ENCODE measurements at places on chromosomes 12 and 14. TPM values are rescaled to one million over a fixed set of nuclear protein-coding genes. Genes with fewer than 3 reads are reported as not detected.
A peak's percentile ranks its signal among the peaks of the same experiment; 100 is the strongest.

DNA sequence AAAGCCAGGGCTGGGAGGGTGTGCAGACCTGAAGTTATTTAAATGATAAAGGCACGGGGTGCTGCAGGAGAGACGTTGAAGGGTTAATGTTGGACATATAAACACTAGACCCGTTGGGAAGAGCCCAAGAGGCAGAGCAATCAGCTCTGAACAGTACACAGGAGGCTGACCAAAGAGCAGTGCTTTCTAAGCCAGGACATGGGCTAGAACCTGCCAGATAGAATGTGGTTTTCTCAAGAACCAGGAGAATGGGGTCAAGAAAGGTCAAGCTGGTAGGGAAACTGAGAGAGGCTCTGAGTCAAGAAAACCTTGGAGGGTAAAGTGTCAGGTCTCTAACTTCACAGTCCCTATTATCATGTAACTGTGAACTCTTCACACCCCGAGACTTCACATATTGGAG lies 143.2 kb upstream of the EEA1 start:
- DNase-seq: no peak

- DNase-seq: no peak
Observed at GRCh38 chr12:28536088-28536487, 345.8 kb downstream of the CCDC91 start.

DNA sequence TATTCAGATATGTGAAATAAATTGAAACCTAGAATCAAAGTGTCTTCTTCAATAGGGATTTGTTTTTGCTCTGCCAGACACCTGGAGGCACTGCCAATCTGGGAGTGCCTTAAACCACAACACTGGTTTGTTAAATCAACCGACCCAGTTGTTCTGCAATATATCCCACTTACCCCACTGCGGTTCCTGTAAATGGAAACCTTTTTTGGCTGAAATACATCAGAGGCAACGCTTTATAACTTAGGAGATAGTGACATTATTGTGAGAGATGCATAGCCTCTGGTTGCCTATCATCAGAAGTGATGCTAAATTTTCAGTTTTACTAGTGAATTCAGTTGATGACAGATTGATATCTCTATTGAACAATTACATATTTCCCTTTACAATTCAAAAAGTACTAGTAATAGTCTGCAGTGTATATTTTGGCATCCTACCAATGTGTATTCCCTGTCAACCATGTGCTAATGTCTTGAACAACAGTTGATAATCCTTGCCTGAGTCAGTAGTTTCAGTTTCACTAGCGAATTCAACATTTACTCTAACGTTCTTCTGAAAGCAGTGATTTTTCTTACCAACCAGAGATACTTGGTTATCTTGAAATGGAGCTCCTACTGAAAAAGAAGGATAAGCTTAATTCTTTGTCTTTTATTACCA lies 30.5 kb downstream of the PPP2R5C start:
- DNase-seq: peak; percentile 18

- no peak for DNase-seq
Observed at GRCh38 chr14:69010648-69011047, 31.5 kb upstream of the ACTN1 start.

GRCh38 chr12:120562906-120563305 lies 18.3 kb downstream of the POP5 start:
- DNase-seq: no peak

GRCh38 chr12:58117201-58117600 lies 175.8 kb downstream of the ATP23 start:
- DNase-seq: no peak

GRCh38 chr14:47637753-47638152 lies 37.7 kb downstream of the MDGA2 start:
- no peak for DNase-seq

DNA sequence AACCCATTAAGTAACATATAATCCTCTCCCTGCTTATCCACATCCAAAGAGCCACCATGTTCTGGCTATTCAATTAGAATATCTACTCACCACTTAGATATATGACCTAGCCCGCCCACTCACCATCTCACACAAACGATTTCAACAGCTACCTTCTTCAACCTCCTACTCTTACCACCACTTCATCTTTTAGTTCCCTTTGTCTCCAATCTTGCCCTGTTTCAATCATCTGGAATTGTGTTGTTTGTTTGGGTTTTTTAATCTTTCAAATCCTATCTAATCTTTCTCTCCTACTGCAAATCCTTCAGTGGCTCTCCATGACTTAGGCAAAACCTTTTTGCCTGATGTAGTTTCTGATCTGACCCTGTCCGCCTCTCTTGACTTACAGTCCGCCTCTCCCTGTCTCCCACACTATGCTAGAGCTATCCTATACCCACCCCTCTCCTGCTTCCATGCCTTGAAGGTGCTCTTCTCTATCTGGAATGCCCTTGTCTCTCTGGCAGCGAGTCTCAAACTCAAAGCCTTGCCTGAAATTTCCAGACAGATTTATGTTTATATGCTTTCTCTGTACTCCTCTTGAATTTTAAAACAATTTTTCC lies 161.0 kb upstream of the CRY1 start:
- DNase-seq: no peak

DNA sequence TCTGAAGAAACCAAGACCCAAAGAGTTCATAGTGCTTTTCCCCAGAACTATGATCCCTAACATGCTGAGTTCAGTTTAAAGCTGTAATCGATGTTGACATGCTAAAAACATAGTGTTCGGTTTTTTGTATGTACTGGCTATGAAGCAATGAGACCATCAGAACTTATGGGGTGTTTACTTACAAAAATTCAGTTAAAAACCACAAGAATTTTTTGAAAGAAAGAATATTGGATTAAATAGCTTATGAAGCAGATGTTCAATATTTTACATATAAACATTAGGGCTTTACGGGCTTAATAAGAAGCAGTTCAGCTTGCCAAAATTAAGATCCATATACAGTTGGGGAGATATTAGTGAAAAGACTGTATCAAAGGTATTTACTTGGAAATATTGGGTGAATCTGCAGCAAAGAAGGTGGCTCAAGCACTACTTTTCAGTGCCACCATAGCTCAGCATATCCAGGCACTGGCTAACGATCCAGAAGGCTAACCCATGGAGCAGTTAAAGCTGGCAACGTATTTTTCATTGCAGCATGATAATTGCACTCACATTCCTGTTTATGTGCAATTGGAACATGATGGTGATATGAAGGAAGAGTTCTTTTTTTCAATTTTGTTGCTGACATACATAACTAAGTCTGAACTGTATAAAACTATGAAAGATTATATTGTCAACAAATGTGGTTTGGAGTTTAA lies 125.9 kb downstream of the EFCAB11 start:
- DNase-seq: no peak

- no peak for DNase-seq
Observed at GRCh38 chr14:91361233-91361811, 56.3 kb downstream of the CCDC88C start.

- peak; percentile 3 for DNase-seq
Observed at GRCh38 chr14:22433069-22433468, 156.0 kb downstream of the DAD1 start.

DNA sequence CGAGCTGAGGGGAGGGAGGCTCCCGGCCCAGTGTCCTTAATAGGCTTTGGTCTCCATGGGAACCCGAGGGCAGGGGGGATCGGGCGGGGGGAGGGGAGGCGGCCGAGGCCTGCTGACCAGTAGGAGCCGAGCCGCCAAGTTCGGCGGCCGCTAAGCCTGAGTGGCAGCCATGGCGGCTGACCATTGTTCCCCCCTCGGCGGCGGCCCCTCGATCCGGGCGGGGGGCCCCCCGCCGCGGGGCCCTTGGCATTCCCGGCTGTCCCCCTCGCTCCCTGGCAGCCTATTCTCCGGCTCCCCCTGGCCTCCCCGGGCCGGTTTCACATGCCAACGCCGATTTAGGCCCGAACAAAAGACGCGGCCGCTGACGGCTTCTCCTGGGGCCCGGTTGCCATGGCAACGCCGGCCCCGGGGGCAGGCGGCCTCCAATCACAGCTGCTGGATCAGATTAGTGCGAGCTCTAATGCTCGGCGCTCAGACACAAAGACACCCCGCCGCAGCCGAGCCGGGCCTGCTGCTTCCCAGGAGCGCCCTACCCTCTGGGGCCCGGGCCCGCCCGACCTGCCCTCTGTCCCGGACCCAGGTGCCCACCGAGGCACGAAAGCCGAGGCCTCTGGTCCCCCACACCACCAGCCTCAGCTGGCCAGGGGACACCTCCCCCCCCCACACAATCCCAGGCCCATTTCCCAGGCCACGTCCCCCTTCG lies 7.3 kb downstream of the MSI1 start:
- DNase-seq: peak; percentile 29

DNA sequence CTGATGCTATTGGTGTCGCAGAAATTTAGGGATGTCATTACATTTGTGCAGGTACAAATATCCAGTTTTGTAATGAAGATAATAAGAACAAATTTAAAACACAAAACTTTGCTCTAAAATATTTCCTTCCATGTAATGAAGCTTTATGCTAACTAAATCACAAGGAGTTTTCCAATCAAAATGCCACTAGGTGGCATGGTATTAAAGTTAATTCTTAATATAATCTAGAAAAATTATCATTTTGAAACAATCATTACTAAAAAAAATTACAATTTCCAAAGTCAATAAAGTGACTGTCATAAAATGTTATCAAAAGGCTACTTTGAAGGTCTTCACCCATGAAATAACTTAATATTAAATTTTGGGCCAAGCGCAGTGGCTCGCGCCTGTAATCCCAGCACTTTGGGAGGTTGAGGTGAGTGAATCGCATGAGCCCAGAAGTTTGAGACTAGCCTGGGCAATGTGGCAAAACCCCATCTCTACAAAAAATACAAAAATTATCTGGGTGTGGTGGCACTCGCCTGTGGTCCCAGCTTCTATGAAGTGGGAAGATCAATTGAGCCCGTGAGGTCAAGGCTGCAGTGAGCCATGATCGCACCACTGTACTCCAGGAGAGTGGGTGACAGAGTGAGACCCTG lies 77.4 kb downstream of the KIF21A start:
- DNase-seq: peak; percentile 10

- no peak for DNase-seq
Observed at GRCh38 chr14:92945544-92945943, 22.6 kb downstream of the CHGA start.

DNA sequence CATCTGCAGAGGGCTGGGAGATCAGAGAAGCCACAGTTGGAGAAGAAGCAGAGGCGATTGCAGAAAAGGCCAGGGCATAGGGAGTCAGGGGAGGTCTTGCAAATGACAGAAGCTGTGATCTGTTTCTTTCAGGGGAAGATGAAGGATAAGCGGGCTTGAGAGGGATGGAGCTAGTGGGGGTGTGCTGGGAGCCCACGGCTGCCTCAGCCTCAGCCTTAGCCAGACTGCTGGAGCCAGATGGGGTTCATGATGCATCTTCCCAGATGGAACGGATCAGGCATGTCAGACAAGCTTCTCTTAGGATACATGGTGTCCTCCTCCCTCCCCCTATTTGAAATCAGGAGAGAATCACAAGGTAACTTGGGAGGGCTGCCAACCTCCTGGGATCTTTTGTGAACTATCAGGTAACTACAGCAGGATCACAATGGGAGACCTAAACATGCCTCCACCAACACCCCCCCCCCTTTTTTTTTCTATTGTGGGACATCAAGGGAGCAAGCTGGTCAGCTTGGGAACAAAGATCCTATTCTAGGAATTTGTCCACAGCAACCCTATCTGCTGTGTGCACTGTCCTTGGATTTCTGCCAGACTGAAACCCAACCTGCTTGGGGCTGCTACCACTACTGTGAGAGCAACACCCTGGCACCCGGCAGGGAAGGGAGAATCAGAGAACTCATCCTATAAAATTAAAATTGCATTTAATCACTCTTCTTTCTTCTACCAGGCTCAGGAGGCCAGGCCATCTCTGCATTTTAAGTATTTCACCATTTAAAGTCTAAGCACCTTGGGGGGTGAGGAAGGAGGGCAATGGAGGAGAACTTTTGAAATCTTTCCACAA lies 10.7 kb upstream of the ATP2A2 start:
- peak; percentile 43 for DNase-seq

DNA sequence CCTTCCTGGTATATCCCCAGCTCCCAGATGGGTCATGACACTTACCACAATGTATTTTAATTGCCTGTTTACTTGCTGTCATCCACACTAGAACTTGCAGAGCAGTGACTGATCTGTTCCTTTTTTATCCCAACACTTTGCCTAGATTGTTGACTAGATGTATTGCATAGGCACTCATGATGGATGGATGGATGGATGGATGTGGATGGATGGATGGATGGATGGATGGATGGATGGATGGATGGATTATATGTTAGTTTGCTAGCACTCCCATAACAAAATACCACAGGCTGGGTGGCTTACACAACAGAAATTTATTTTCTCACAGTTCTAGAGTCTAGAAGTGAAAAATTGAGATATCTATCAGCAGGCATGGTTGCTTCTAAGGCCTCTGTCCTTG lies 8.7 kb upstream of the CKAP4 start:
- DNase-seq: no peak

GRCh38 chr12:115990241-115990640 lies 287.3 kb downstream of the MED13L start:
- no peak for DNase-seq

GRCh38 chr12:45827974-45828373 lies 98.5 kb downstream of the ARID2 start:
- no peak for DNase-seq

DNA sequence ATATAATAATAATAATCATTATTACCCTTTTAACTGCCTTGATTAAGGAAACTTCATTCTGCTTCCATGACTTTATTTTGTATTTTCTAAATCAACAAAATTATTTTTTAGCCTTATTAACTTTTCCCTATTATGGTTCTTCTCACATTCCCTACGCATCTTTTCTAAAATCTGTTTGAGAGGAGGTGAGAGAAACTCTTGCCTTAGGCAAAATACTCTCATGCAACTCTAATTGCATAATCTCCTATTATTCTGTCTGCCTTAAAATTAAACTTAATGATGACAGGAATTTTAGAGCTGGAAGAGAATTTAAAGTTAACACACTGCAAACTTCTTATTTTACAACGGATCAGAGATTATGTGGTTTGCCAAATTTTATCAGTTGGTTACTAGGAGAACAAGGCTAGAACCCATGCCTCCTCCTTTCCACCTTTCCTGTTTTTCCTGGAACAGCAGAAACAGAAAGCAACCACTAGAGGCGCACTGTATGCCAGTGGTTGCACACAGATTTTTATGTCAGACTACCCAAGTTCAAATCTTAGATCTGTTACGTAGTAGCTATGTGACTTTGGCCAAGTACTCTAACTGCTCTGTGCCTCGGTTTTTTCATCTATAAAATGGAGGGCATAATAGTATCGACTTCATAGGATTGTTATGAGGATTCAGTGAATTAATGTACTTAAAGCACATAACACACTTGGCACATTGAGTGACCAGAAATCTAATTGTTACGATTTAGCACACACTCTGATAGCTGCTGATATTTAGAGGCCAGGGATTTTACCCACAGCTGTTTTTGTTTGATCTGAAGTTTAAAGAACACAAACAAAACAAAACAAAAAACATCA lies 4.3 kb upstream of the BRMS1L start:
- no peak for DNase-seq

PRR4 gene
- 0.51 TPM for total RNA-seq

ANG gene
- total RNA-seq: 5.6 TPM

PAPLN gene
- 58.3 TPM for total RNA-seq

USP5 gene
- 82.5 TPM for total RNA-seq

FAM186B gene
- 0.13 TPM for total RNA-seq

LGR5 gene
- not detected for total RNA-seq

TCTN1 gene
- total RNA-seq: 11.0 TPM

Data from dermis microvascular lymphatic vessel endothelial cell (primary cell).